ENCODE measurements at places on chromosomes 11 and 22.

GRCh38 chr22:24390576-24390975, 36.8 kb upstream of the ADORA2A start:
- DNase-seq: no peak

DNA sequence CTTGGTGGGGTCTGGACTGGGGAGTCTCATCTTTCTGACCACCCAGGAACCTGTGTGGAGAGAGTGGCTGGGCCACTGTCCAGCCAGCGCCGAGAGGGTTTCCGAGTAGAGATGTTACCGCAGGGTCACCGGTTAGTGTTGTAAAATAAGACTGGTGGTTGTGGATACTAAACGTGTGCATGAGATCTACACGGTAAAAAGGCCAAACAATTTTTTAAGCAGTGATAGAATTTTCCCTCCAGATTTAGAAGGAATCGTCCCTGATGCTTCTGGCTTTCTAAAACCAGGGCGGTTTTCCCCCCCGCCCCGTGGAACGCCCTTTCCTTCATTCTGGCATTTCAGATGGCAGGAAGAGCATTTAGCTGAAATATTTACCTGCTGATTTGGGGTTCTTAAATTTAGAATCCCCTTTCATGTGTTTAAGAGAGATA, 72.6 kb upstream of the PPARA start:
- no peak for DNase-seq

GRCh38 chr11:73453562-73453961, 77.4 kb downstream of the RELT start:
- DNase-seq: no peak

DNA sequence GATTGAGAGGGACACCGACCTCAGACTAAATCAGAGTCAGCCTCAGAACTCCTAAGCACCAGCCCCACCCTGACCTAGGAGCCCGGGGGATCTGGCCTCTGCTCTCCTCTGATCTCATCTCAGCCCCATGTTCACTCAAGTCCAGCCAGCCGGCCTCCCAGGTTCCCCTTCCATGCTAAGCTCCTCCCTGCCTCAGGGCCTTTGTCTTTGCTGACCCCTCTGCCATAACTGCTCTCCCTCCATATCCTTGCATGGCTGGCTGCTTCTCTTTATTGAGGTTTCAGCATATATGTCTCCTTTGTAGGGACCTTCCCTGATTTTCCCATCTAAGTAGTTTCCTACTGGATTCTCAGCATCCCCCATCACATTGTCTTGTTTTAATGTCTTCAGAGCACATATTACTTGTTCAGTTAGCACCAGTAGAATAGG, 780 bp upstream of the SLC15A3 start:
- no peak for DNase-seq

- DNase-seq: no peak
Measured at GRCh38 chr11:31601635-31602282, 92.2 kb downstream of the ELP4 start.

DNA sequence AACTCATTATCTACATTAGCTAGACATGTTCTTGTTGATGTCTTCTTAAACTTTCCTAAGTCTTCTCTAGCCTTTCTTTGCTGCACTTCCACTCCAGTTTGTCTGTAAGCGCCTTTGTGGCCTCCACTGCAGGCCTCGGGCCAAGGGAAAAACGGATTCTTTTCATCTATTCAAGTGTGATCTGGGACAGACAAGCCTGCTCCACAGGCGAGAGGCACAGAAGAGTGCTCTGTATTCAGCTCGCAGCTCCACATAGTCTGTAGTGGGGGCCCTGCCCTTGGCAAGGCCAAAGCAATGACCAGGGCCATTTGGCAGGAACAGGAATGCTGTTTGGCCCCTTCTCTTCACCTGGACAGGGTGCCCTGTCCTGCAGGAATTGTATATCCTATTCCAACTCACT, 84.1 kb upstream of the BARX2 start:
- DNase-seq: no peak

DNA sequence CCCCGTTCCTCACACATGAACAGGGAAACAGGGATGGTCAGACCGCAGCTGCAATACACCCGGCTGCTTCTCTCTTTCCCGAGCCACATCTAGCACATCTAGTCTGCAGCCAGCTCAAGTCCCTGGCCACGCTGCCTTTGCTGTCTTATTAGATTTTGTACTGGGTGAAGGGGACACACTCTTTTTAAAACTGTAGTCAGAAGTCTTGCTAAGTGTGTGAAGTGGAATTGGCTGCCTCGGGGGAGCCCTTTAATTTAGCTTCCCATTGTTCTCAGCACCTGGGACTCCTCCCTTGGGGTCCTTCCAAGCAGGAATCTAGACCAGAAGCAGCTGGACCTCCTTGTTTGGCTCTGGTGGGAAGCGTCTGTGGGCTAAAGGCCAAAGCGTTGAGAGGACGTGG, 420.0 kb downstream of the CTTN start:
- DNase-seq: no peak

DNA sequence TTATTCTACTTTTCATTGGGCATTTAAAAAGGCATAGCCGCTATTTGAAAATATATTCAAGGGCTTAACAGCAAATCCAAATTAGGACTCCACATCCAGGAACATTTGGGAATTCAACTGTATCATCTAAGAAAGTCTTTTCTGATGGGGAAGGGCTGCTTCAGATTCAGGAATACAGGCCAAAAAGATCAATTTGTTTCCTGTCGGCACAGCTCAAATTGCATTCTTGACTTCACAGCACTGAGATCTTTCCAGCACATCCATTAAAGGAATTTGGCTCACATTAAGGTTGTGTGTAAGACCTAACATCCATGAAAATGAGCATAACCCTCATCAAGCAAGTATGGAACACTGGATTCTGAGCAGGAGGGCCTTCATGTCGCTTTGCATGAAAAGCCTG, 1169.5 kb upstream of the CCDC90B start:
- no peak for DNase-seq

DNA sequence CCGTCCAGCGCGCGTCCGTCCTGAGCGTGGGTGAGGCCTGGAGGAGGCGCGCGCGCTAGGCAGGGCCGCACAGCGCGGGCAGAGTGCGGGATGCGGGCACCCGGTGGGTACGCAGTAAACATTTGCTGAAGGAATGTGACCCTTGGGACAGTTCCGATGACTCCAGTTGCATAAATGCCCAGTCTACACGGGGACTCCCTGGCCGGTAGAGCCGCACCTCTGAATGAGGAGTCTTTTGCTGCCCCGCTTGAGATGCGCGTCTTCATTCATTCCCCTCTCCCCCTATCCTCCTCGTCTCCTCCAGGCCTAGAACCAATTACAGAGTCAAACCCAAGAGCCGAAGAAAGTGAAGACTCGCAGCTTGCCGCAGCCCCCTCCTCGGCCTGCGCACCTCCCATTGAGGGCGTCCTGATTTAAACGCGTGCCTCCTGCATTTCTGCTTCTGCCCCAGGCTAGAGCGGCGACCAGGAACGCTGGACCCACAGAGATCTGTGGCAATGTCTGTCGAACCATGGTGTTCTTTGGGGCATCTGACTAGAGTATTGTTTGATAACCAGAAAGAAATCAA, 729 bp upstream of the CHKB start:
- DNase-seq: no peak

DNA sequence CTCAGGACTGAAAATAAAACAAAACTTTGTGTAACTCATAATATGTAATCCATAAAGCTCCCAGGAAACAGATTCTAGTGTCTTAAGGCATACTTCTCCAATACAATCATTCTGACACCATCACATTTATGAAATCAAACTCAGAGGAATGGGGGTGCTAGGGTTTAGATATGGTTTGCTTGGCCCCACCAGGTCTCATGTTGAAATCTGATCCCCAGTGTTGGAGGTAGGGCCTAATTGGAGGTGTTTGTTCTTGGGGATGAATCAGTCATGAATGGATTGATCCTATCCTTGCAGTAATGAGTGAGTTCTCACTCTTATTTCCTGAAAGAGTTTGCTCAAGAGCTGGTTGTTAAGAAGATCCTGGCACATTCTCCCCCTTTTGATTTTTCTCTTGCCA, 380.9 kb downstream of the ETS1 start:
- DNase-seq: no peak

DNA sequence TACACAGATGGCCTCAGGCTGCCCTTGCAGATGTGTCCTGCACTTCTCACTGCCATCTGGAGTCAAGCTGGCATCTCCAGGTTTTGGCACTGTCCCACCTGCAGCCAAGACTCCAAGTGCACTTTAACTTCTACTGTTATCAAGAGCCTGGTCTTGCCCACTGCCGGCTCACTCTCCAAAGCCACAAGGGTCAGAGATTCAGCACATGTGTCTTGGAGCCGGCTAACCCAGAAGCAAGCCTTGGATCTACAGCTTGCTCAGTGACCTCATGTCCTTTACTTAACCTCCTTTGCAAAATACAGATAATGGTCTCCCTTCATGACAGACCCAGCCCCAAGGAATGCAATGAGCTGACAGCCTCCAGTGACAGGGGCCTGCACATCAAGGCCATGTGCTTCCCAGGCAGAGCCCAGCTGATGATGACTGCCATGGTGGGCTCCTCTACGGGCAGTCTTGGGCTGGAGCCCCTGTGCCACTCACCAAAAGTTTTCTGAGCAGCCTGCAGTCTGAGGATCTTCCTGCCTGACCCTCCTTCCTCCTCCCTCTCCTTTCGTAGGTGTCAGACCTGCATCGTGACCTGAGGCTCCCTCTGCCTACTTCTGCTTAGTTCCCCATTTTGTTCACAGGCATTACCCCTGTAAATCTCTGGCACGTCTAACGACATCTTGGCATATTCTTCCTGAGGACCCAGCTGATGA, 9.0 kb downstream of the TP53AIP1 start:
- no peak for DNase-seq

- DNase-seq: no peak
Measured at GRCh38 chr11:127993788-127994187, 593.6 kb downstream of the ETS1 start.

- peak; percentile 38 for DNase-seq
Measured at GRCh38 chr11:36744375-36745168, 146.5 kb upstream of the RAG2 start.

DNA sequence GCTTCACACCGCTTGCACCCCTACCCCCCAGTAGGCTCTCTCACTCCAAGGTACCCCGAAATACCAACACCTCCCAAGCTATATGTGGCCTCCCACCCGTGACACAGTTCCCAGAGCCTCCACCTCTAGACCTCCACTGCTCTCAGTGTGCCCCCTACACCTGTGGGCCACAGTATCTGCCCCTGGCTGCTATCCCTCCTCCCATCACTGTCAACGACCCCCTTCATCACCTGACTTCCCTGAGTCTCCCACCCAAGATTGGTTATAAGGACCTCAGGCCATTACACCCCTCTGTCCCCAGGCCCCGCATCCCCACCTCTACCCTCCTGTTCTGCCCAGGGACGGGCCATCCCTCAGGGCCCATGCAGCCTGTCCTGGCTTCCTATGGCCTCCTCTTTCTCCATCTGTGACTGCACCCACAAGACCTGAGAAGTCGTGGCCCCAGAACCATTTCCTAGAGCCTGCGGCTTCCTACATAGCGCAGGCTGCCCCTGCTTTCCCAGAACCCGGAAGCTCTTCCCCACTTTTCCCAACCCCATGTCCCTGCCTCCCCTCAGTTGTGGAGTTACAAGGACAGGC, 734 bp downstream of the ACR start:
- DNase-seq: no peak

DNA sequence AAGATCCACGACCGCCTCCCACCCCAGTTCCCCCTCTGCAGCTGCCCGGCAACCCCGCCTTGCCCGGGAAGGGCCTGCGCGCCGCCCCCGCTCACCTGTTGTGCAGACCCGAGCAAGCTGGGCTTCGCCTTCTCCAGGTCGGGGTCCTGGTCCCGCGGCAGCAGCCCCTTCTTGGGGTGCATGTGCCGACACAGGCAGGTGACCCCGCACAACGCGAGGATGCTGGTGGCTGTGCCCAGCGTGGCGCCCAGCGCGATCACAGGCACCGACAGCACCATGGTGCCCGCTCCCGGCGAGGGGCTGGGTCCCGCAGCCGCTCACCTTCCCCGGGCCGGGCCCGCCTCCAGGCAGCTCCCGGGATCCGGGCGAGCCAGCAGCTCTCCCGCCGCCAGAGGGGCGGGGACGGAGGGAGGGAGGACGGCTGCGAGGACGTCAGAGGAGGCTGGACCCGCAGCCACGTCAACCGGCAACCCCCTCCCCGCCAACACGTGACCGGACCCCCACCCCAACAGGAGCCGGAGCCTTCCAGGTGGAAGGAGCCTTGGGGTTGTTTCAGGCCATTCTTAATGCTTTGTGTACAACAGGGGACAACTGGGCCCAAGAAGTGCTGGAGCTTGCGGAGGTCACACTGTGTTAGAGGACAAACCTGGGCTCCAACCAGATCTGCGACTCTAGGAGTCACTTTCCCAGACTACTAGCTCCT, at the start of gene SYT13:
TSS of gene SYT13 (minus strand) at position 412 of the 703 bp plus-strand sequence. CDS start at position 278, 134 bp downstream.
- DNase-seq: peak; percentile 71

DNA sequence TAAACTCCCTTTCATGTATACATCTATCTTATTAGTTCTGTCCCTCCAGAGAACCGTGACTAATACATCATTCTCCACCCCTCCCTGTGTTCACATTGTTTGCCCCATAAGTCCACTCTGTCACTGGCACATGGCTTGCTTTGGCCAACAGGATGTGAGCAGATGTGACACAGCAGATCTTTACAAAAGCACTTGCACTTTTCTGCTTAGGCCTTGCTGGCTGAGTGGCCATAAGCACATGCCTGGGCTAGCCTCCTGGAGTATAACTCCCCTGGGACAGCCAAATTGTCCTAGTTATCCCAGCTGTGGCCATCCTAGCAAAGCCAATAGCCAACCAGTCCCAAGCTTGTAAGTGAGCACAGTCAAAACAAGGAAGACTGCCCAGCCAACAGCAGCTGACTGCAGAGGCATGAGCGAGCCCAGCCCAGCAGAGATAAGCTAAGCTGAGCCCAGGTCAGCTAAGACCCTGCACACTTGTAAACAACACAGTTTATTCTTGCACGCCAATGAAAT, 9.7 kb upstream of the RCN1 start:
- DNase-seq: no peak

GRCh38 chr11:35525501-35526175, at the start of gene PAMR1:
PAMR1 (minus strand) TSS chr11:35525616; CDS start chr11:35525585, 31 bp downstream.
- DNase-seq: peak; percentile 41

- no peak for DNase-seq
Measured at GRCh38 chr11:46684367-46684766, 16.1 kb downstream of the ARHGAP1 start.

GRCh38 chr11:67593565-67593905, 9.9 kb downstream of the GSTP1 start:
- DNase-seq: no peak

GRCh38 chr11:304061-304506, 3.5 kb upstream of the IFITM2 start:
- DNase-seq: no peak

DNA sequence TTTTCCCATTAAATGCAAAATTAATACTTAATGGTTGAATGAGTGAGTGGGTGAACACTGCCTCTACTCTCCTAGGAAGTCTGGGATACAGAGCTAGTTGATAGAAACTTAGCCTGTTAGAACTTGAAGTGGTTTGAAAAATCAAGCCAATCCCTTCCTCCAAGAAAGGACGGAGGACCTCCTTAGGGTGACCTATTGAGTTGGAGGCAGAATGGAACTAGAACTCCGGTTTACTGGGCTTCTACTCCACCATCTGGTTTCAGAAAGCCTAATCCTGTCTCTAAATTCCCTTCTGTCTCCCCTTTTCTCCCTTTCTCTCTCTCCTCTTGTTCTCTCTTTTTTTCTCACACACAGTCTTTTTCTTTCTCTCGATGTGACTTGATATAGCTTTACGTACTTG, 19.6 kb upstream of the IL18BP start:
- no peak for DNase-seq
